G401 (cell line): ENCODE measurements at places on chromosomes 16 and 17.

GRCh38 chr16:56625140-56625942, at the start of gene MT1E:
Gene MT1E (plus strand): TSS chr16:56625781. CDS start chr16:56625852, 71 bp downstream.
- DNase-seq, result peak; percentile 72

- no peak for DNase-seq
These were observed 18.4 kb downstream of the PRSS54 start for GRCh38 chr16:58276346-58276951.

GRCh38 chr17:66734186-66734943, 100.6 kb upstream of the CACNG5 start:
- no peak for DNase-seq

- no peak for DNase-seq
These were observed 7.6 kb upstream of the CNP start for GRCh38 chr17:41959030-41959335.

- no peak for DNase-seq
These were observed 41.2 kb downstream of the TMC5 start for GRCh38 chr16:19458722-19459379.

DNA sequence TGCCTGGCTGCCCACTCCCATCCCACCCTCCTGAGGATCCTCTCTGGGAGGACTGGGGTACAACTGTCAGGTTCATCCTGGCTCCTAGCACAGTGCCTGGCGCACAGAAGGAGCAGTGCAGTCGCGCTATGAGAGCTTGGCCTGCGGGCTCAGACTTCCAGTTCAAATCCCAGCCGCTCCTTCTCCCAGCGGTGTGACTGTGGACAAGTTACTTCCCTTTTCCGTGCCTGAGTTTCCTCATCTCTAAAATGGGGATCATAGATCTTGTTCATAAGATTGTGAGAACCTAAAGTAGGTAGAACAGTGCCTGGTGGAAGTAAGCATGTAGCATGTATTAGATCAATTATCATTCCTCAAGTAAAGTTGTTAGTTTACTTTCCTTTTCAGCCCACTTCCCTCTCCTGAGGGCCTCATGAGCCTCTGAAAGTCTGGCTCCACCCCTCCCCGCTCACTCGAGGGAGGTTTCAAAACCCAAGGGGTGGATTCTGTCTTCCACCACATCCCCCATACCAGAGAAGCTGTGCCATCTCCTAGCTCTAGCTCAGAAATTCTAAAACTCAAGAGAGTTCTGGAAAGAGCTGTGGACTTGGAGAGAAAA, 19.9 kb upstream of the COL1A1 start:
- DNase-seq, result no peak

- peak; percentile 73 for DNase-seq
These were observed 93.3 kb downstream of the MYO1D start for GRCh38 chr17:32783602-32784001.

DNA sequence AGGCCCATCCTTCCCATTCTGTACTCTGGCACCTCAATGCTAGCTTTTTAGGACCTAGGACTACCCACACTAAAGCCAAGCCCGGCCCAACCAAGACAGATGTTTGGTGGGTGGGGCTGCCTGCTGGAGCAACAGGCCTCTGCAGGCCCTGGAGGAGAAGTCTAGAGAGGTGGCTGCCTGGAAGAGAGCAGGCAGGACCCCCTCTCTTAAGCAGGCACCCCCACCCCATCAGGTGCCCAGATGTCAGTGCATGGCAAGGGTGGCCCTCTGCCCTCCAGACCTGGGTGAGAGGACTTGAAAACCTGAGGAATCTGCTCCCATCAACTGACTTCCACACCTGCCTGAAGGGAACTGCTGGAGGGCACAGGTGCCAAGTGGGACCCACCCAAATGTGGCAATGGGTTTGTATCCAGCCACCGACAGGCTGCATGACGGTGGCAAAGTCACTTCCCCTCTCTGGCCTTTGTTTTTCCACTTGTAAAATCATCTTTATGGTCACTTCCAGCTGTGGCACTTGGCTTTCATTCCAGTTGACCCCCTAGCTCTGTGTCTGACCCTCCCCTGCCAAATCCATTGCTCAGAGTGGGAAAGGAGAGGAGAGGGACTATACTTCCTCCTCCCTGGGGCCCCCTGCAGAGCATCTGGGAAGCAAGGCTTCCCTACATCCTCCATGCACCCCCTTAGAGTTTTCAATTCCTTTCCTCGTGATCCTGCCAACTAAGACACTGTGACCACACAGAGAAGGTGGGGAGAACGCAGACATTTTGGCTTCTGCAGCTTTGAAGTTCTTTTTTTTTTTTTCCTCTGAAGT, 1.7 kb upstream of the STAT5A start:
- no peak for DNase-seq

DNA sequence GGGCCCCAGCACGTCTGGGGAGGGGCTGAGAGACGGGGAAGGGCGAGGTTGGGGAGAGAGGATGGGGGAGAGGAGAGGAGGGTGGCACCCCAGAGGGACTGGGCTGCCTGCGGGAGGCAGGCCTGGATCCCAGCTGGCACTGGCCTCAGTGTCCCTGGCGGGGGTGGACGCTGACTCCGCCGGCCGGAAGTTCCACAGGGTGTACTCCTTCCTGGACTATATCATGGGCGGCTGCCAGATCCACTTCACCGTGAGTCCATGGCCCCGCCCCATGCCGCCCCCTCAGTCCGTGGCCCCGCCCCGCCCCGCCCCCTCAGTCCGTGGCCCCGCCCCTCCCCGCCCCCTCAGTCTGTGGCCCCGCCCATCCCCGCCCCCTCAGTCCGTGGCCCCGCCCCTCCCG, 11.3 kb downstream of the CPNE7 start:
- no peak for DNase-seq

DNA sequence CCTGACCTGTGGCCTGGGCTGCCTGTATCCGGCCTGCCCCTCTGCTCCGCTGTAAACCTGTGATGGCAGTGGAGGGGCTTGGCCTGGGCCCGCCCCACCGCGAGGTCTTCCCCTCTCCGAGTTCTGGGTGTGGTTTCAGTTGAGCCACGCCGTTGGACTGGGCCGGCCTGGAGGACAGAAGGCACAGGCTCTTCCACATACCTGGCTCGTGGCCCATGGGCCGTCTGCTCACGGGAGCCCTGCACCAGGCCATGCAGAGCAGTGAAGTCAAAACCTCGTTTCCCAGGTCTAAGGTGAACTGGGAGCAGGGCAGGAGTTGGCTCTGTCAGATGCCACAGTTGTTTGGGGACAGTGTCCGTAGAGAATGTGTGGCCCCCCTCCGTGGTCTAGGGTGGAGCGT, 5.6 kb upstream of the RNPS1 start:
- DNase-seq, result peak; percentile 75

DNA sequence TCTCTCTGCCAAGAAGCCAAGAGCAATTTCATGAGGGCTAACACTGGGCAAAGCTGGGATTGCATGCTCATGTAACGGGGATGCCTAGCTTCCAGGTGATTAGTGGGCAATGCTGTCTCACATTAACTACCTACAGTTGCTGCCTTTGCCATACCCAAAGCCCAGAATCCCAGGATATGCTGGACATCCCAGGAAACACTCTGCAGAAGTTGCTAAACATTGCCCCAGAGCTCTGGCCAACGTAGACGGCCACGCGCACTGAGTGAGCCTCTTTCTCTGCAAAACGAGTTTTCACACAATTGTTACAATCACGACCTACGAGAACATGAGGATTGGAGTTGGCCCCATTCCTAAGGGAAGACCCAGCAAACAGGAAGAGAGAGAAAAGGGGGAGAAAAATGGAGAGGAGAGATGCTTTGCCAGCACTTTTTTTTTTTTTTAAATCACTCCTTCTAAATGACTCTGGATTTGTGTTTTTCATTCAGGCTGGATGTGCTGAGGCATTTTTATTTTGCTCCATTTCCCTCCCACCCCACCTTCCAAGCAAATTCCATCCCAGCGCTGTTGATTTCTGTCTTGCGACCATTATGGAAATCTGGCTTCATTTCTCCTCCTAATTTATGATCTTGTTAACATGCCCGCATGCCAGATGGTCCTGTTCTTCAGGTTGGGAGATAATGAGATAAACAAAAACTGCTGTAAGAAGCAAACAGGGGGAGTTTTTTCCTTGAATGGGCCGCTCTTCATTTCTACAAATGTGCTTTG, 112.8 kb upstream of the DNAH9 start:
- peak; percentile 12 for DNase-seq

- no peak for DNase-seq
These were observed 62.1 kb upstream of the ADAMTS18 start for GRCh38 chr16:77496934-77497333.

- DNase-seq, result peak; percentile 56
These were observed 55.9 kb downstream of the ANKRD11 start for GRCh38 chr16:89434490-89434889.

- DNase-seq, result no peak
These were observed 173.3 kb downstream of the PMP22 start for GRCh38 chr17:15091825-15092224.

GRCh38 chr16:77850636-77851333, 62.4 kb downstream of the VAT1L start:
- peak; percentile 67 for DNase-seq

GRCh38 chr17:40473573-40474365, 27.7 kb downstream of the TNS4 start:
- DNase-seq, result no peak
